ENCODE measurements at places on chromosomes 4 and X.
A peak's percentile ranks its signal among the peaks of the same experiment; 100 is the strongest.

DNA sequence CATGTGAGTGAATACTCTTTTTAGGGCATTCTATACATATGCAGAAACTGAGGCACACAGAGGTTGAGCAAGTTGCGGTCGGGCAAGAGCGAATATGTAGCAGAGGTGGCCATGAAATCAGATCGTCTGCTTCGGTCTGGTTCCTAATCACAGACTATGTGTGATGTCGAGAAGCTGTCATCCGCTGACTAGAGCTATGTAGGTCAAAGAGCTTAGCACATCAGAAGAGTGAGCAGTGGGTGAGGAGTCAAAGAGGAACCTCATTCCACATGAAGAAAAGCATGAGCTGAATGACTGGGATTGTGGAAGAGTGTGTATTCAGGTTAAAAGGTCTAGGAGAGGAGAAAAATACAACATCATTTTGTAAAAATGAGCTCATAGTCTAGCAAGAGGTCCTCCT is 19.0 kb downstream of the GAB3 start:
- DNase-seq, result peak; percentile 22

DNA sequence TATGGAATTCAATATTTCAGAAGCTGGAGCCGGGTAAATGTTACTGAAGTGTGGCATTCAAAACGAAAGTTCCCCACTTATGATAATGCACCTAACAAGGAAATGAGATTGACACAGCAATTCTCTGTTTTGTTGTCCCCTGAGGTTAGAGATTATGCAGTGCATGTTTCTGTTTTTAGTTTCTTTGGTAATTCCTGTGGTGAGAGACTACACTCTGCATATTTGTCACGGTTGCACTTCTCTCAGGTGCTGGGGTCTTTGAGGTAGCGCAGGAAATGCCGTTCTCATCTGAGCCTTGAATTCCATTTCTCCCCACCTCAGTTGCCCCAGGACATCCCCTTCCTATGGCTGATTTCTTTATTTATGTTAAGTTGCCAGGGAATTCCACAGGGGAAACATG is 15.3 kb upstream of the BEND4 start:
- no peak for DNase-seq

DNA sequence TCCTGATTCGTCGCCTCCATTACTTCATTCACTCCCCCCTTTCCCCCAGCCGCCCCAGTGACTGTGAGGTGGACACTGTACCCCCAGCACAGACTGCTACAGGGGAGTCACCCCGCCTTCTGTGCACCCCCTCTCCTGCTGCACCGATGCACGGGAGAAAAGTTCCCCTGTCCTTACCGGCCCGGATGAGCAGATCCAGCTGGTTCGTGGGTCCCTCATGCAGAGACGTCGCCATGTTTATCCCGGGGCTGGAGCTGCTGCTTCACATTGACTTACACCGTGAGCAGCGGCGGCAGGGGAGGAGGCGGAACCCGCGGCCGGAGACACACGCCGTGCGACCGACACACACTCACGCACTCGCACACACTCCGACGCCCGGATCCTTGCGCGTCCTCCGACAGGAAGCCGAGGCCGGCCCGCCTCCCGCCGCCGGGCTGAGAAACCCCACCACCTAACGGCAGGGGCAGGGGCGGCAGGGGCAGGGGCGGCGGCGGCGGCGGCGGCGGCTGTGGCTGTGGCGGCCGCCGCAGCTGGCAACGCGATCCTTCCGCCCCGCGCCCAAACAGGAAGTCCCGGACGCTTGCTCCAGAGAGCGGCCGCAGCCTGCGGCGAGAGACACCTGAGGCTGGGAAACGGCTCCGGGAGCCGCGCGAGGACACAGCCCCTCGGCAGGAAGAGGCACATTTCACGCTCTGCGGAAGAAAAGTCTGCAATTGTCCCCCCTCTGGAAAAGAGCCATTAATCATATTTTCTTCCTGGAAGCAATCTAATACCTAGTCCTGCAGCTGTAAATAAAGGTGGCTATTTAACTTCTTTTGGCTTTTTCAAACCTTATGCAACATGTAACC is 68.6 kb downstream of the NOCT start:
- DNase-seq, result peak; percentile 97

- DNase-seq, result no peak
These were observed 161.4 kb upstream of the RADX start for GRCh38 chrX:106450405-106450804.

GRCh38 chr4:10737337-10737736 is 52.8 kb upstream of the CLNK start:
- no peak for DNase-seq

- DNase-seq, result no peak
These were observed 125.2 kb downstream of the COL25A1 start for GRCh38 chr4:109177096-109177810.

Data from WERI-Rb-1 (cell line).